SK-MEL-5 (cell line): ENCODE measurements at places on chromosomes 11 and 22. TPM values are rescaled to one million over a fixed set of nuclear protein-coding genes. Genes with fewer than 3 reads are reported as not detected.

DNA sequence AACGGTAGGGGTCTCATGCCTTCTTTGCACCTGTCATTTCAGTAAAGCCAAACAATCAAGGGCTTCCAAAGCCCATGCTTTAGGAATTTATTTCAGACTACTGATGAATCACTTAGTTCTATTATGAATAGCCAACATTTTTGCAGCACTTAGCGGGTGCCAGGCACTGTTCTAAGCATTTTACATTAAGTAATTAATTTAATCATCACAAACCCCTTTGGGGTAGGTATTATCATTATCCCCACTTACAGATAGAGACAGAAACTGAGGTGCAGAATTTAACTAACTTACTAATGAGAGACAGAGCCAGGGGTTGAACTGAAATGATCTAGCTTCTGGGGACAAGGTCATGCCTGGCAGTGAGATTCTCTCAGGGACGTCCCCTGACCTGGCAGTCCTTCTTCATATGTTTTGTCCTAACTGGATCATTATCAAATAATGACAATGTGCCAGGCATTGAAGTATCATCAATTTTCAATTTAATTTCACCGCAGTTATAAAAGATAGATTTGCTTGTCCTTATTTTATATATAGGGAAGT, 31.7 kb upstream of the NAV2 start:
- no peak for DNase-seq

GRCh38 chr11:75191330-75191717, 40.4 kb downstream of the SLCO2B1 start:
- no peak for DNase-seq

The CSF2RB gene
- not detected in 2 replicates for total RNA-seq

DNA sequence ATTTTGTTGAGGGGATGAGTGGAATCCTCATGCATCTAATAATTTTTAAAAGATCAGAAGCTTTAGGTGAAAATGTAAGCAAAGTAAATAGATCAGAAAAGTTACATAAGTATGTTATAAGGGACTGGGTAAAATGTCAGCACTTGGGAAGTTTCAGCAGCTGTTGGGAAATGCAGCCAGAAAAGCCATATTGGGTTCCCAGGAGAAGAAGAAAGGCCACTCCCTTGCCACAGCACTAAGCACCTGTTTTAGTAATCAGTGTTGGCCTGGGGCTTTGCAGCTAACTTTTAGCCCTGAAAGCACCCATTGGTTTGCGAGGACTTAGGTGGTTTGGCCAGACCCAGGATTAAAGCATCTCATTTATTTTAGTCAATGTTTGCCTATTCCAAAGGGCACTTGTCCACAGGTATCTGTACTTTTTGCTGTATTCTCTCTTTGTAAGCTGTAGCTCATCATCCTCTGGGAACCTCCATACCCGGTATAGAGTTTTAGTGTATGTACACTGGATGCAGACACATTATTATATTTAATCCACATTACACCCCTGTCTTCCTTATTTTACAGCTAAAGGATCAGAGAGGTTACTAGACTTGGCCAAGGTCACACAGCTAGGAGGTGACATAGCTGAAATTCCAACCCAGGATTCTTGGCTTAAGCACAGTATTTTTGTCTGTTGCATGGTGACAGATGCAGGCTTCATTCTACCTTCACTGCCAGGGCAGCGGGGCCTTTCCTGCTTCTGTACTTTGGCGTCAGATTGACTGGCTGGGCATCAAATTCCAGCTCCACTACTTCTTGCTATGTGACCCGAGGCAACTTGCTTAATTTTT, 127.7 kb upstream of the SESN3 start:
- DNase-seq, result no peak

GRCh38 chr11:33035011-33035410, 4.4 kb upstream of the TCP11L1 start:
- no peak for DNase-seq

- DNase-seq, result no peak
These were observed 8.7 kb upstream of the TPCN2 start for GRCh38 chr11:69040051-69040450.

- no peak for DNase-seq
These were observed 246.0 kb upstream of the TENM4 start for GRCh38 chr11:79686703-79687419.

The FOLR2 gene
- not detected in 2 replicates for total RNA-seq

DNA sequence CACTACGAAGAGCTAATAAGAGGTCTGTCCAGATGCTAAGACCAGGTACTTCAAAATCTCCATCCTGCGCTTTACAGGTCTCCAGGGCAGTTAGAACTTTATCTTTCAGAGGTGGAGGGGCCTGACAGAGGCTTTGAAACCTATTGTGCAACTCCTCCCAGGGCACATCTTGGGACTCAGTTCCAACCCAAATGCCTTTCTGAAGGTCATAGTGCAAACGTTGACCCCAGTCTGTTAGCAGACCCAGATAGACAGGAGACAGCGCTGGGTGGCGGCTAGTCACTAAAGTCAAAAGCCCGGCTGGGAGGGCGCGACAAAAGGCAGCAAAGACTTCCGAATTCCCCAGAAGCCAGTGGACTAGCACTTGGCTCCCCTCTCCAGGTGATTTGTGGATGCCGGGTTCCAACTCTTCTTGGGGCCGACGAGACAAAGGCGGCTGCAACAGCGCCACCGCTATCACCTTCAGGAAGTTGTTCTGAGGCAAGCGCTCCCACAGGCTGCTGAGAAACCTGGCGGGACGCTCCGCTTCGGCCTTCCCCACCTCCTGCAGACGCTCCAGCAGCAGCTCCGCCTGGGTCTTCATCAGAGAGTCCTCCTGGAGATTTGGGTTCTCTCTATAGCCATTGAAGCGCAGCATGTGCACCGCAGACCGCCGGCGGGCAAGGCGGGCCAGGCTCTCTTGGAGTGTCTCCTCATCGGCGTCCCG, 728 bp downstream of the FANCF start:
- peak; percentile 60 for DNase-seq

- no peak for DNase-seq
These were observed 31.9 kb downstream of the RRP8 start for GRCh38 chr11:6571434-6572008.

DNA sequence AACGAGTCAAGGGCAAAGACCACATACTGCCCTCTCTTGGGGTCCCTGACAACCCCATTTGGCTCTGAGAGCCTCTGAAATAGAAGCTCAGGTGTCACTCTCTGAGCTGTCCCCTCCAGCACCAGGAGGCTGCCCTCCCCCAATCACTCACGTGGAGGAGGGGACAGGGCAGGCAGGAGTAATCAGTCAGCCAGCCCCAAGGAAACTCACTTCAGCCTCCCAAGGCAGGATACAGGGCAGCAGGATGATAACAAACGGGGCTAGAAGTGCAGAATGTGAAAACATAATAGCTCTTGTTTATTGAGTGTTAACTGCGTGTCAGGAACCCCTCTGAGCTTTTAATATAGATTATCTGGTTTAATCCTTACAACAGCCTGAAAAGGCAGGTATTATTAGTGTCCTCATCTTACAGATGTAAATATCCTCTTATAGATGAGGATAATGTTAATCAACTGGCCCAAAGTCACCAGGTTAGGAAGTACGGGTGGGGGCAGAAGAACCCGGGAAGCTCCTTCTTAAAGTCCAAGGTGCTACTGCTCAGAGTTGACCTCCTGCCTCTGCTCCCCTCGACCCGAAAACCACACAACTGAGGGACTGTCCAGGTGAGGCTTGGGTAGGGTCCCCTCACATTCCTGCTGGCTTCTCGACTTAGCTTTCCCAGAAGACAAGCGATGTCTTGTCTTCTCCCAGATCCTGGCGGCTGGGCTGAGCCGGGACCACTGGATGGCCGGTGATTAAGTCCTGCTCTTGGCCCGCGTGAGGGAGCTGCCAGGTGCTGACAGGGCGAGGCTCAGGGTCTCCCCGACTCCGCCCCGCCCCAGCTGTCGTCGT, 2.7 kb downstream of the CHRM4 start:
- no peak for DNase-seq

The SMC1B gene
- total RNA-seq, result 0.16 and 0.19 TPM in 2 replicates
